NCI-H526 treated with DMSO at 0.1 percent for 48 hours (cell line): ENCODE measurements at places on chromosomes 13 and 19.

DNA sequence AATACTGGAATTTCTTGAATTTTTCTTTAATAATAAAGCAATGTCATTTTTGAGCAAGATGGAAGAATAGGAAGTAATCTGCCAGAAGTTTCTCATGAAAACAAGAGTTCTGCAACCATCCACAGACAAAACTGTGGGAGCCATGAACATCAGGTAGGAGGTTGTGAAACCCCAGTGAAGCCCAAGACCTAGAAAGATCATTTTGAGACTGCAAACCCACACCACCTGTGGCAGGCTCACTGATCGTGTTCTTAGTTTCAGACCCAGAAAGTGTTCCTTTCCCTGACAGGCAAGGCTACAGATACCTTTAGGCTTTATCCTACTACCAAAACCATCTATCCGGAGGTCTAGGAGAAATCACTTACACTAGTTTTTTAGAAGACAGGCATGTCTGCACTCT, 2189.8 kb upstream of the PCDH20 start:
- DNase-seq, result no peak

DNA sequence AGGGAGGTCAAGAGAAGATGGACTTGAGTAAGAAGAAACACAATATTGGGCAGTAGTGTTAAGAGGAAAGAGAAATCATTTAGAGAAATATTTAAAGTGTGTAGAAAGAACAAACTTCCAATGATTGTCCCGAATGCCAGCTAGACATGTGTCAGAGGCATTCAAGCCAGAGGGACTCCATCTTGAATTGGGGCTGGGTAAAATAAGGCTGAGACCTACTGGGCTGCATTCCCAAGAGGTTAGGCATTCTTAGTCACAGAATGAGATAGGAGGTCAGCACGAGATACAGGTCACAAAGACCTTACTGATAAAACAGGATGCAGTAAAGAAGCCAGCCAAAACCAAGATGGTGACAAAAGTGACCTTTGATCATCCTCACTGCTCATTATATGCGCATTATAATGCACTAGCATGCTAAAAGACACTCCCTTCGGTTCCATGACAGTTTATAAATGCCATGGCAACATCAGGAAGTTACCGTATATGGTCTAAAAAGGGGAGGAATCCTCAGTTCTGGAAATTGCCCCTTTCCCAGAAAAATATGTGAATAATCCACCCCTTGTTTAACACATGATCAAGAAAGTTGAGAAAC, 127.0 kb upstream of the IPO5 start:
- no peak for DNase-seq

DNA sequence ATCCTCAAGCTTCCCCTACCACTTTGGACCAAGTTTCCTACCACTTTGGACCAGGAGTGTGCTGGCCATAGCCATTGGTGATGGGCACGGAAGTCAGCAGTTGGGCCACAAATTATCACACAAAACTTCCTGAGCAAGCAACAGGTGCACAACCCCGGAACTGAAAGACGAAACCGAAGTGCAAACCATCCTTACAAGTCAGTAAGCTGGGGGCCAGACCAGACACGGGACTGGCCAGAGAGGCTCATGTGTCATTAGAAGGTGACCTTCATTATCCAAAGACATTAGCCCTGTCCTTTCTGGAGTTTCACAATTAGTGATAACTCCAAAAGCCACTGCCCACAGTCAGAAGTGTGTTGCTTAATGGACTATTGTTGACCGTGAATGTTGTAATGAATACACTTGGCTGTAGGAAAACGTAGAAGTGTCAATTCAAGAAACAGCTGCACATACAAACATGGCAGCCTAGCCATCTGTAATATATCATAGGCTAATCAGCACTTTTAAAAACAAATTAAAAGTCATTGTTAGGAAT, 244.1 kb upstream of the IRS2 start:
- DNase-seq, result no peak

DNA sequence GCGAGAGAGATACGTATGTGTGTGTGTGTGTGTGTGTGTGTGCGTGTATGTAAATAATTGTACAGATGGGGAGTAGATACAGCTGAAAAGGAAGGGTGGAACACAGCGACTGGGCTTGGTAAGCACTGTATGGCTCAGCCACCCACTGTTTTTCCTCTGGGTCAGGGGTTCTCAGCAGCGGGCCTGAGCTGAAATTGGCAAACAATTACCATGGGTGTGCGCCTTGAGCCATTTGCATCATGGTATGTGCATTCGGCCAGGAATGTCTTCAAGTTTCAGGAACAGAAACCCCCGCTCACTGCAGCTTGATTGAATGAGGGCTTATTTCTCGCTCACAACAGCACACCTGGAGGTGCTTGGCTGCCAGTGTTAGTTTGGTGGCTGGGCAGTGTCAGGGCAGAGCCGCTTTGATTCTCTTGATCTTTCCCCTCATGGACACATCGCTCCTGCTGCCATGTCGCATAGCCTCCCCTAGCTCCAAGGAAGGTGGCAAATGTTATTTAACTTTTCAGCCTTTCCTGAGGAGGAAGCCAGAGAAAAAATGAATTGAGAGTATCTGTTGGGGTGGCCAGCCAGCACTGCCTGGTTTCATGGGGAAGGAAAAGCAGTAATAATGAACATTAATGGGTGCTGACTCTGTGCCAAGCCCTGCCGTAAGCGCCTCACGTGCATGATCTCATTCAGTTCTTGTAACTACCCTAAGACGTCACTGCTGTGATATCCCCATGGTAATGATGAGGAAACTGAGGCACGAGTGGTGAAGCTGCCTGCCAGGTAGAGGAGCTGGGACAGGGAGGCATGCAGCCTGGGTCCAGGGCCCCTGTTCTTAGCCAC, 126.9 kb downstream of the SIPA1L3 start:
- no peak for DNase-seq

DNA sequence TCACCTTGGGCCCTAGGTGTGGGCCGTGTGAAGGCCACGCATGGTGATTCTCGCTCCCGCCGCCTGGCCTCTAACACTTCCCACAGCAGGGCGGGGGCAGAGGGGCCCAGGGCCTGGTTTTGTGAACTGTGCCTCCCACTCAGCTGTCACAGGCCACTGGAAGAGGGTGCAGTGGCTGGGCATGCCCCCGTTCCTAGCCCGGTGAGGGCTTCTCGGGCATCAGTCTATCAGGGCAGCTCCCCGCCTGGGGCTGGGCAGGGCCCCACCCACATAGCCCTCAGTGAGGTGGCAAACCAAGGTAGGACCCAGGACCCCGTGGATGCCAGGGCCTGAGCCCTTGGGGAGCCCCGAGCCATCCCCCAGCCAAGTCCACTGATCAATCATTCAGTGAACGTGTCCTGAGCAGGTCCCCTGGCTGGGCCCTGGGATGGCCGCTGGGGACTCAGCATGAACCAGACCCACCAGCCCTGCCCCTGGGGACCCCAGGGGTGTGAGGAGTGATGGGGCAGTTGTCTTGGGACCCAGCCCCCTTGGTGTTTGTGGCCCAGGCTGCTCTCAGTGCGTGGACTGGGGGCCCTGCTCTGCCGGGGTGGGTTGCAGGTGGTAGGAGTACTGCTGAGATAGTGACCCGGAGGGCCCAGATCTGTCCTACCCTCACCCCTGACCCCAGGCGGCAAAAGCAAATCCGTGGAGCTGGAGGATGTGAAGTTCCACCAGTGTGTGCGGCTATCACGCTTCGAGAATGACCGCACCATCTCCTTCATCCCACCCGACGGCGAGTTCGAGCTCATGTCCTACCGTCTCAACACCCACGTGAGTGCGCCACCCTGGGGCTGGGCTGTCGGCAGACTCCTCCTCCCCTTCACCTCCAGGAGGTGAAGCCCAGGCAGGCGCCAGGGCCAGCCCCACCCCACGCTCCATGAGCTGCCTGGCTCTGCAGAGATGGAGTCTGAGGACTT, 29.4 kb downstream of the AP1M1 start:
- no peak for DNase-seq

GRCh38 chr19:6866741-6867151, 20.6 kb upstream of the ADGRE1 start:
- no peak for DNase-seq

GRCh38 chr13:62119739-62120700, 704.4 kb upstream of the PCDH20 start:
- DNase-seq, result peak; percentile 34

- no peak for DNase-seq
These were observed 307.4 kb downstream of the DIAPH3 start for GRCh38 chr13:59856281-59856810.

DNA sequence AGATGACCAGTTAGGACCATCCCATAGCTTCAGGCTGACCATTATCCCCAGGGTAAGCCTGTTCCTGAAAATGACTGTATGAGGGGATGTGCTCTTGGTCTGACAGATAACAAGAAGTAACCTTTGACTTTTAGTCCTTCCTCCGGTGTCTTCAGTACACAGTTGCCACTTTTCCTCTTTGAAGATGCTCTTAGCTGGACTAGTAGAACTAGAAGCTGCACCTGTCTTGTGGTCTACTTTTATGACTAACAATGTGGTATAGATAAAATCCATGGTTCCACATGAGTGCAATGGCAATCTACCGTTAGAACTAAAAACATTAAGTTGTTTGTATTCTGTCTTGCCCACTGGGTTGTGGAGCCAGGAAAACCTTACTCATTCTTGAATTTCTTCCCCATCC, 5.9 kb upstream of the RUBCNL start:
- DNase-seq, result peak; percentile 63

GRCh38 chr13:95477187-95477586, 75.3 kb upstream of the CLDN10 start:
- DNase-seq, result no peak

DNA sequence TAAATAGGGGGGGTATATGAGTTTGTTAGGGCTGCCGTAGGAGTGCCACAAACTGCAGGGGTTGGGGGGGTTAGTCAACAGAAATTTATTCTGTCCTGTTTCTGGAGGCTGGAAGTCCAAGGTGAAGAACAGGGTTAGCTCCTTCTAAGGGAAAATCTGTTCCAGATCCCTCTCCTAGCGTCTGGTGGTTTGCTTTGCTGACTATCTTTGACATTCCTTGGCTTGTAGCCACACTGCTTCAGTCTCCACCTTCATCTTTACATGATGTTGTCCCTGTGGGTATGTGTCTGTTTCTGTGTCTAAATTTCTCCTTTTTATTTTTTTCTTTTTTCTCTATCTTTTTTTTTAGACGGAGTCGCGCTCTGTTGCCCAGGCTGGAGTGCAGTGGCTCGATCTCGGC, 8.1 kb upstream of the ICAM1 start:
- DNase-seq, result no peak

- DNase-seq, result no peak
These were observed 218.7 kb downstream of the DNAJC15 start for GRCh38 chr13:43242040-43242439.

- DNase-seq, result no peak
These were observed 1170.4 kb downstream of the EFNB2 start for GRCh38 chr13:105365021-105365550.
